H7 (cell line): ENCODE measurements at places on chromosomes 12 and 14. TPM values are rescaled to one million over a fixed set of nuclear protein-coding genes. Genes with fewer than 3 reads are reported as not detected.

DNA sequence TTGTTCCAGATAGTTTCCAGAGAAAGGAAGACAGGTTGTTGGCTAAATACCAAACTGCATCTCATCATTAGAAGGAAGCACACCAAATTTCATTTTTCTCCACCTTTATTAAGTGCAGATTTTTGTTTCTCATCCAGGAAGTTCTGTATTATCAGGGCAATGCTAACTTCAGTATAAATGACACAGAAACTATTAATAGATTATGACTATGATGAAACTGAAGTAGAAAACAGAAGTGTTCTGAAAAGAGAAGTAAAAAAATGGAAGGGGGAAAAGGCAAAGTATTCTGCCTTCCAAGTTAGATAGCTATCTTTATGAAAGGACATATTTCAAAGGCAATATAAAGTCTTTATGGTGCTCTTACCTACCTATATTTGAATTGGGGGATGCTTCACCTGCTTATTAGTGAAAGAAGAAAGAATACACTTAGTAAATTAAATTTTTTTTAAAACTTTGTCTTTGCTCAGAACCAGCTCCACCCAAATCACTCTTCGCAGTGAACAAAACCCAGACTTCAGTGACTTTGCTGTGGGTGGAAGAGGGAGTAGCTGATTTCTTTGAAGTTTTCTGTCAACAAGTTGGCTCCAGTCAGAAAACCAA, 223.9 kb downstream of the PTPRO start:
- DNase-seq, result no peak

GRCh38 chr12:124433147-124433874, 134.1 kb downstream of the NCOR2 start:
- no peak for DNase-seq

- peak; percentile 47 for DNase-seq
Observed at GRCh38 chr14:36553656-36554260, 28.7 kb downstream of the NKX2-8 start.

DNA sequence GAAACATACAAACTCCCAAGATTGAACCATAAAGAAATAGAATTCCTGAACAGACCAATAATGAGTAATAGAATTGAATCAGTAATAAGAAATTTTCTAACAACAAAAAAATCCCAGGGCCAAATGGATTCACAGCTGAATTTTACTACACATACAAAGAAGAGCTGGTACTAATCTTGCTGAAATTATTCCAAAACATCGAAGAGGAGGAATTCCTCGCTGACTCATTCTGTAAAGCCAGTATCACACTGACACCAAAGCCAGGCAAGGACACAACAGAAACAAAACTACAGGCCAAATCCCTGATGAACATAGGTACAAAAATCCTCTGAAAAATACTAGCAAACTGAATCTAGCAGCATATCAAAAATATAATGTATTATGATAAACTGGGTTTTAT, 367.8 kb upstream of the CLEC14A start:
- no peak for DNase-seq

Gene RTN1
- total RNA-seq, result 0.42 and 3.7 TPM in 2 replicates
